ENCODE measurements at places on chromosomes 4 and X. TPM values are rescaled to one million over a fixed set of nuclear protein-coding genes. Genes with fewer than 3 reads are reported as not detected.

MAGEB10 gene
- polyA plus RNA-seq = not detected

CXCL6 gene
- polyA plus RNA-seq = 6.4 TPM

AFAP1 gene
- 4.0 TPM for polyA plus RNA-seq

ZNF827 gene
- polyA plus RNA-seq = 4.1 TPM

ZC4H2 gene
- 4.2 TPM for polyA plus RNA-seq

DGAT2L6 gene
- polyA plus RNA-seq = not detected

FRMD7 gene
- 0.02 TPM for polyA plus RNA-seq

CHRDL1 gene
- polyA plus RNA-seq = 2.2 TPM

Data from pancreas (tissue), 10 donors.